HepG2 (cell line): ENCODE measurements at places on chromosomes 5 and 9. TPM values are rescaled to one million over a fixed set of nuclear protein-coding genes. Genes with fewer than 3 reads are reported as not detected.

DNA sequence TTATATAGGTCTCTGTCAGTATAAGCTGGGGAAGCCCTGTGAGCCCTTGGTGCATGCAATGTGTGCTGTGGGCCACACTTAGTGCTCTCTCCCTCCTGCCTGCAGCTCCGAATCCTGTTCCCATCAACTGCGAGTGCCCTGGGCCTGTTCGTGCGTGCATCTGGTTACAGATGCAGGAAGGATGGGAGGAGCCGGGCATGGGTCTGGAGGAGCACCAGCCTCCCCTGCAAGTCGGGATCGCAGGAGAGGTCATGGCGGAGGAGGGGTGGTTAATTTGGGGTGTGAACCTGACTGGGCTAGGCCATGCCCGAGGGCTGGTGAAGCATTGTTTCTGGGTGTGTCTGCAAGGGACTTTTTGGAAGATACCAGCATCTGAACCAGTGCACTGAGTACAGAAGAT, 274.6 kb upstream of the IRX4 start:
- no peak overlapping the region for H3K27ac ChIP-seq
- DNase-seq, result no peak
- no peaks in the 10 kb centered on the region for H3K4me1 ChIP-seq
- no peaks in the 10 kb centered on the region for H3K27me3 ChIP-seq
- H3K36me3 ChIP-seq, result no peaks in the 10 kb centered on the region

DNA sequence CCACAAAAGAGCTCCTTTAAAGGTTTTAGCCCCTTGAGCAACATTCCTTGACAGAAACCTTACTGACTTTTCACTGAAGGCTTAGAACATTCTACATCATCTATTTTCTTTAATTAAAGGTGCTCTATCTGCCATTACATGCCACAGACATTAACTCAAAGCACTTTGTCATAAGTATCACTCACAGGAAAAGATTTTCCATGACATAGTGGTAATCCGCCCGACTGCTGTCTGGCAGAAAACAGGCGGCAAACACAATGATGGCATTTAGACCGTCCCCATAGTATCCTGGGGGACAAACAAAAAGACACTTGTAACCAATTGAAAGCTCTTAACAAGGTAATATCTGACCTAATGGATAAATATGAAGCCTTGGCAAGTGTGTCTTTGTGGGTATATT, 126.2 kb upstream of the PCA3 start:
- no peaks in the 10 kb centered on the region for H3K36me3 ChIP-seq
- 0 out of 2 replicates have a peak, but pooled peaks cover 9% of the 10 kb centered on the region for H3K4me1 ChIP-seq
- no peak overlapping the region for H3K27ac ChIP-seq
- H3K27me3 ChIP-seq, result no peaks in the 10 kb centered on the region
- H3K4me3 ChIP-seq, result no peak overlapping the region

DNA sequence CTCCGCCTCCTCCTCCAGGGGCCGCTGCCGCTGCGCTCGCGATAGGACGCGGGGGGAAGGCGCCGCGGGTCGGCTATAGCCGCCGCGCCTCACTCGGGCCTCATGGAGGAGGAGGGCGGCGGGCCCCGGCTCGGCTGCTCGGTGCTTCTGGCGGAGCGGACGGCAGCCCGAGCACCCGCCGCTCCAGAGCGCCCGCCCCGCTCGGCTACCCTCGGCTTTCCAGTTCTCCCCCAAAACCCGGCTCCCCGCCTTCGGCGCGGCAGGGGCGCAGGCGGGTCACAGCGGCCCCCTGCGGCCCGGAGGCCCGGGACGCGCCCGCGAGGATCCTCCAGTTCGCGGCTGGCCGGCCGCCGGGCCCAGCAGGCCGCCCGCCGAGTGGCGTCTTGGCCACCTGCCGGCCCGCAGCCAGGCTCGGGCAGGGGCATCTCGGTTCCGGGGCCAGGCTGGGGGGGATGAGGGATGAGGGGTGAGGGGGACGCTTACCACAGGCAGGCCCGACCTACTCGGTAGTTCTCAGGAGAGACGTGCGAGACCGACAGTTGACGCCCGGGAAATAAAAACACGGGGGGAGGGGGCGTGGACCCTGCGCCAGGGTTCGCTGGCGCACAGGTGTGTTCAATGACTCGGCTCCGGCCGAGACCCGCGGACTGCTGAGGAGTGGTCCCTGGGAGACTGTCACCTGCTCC, at the start of gene PAIP1:
Gene PAIP1, minus strand, starts transcription at position 221 of the 686 bp plus-strand sequence. CDS start 231 bp downstream, outside the sequence.
- H3K36me3 ChIP-seq, result peaks cover 6% of the 10 kb centered on the region; the same call in 1 of the 2 replicates

- H3K4me1 ChIP-seq, result no peaks in the 10 kb centered on the region
- no peaks in the 10 kb centered on the region for H3K27me3 ChIP-seq
- no peaks in the 10 kb centered on the region for H3K36me3 ChIP-seq
- H3K4me3 ChIP-seq, result no peak overlapping the region
- DNase-seq, result no peak
Measured at GRCh38 chr5:45680950-45681349, 15.2 kb downstream of the HCN1 start.

DNA sequence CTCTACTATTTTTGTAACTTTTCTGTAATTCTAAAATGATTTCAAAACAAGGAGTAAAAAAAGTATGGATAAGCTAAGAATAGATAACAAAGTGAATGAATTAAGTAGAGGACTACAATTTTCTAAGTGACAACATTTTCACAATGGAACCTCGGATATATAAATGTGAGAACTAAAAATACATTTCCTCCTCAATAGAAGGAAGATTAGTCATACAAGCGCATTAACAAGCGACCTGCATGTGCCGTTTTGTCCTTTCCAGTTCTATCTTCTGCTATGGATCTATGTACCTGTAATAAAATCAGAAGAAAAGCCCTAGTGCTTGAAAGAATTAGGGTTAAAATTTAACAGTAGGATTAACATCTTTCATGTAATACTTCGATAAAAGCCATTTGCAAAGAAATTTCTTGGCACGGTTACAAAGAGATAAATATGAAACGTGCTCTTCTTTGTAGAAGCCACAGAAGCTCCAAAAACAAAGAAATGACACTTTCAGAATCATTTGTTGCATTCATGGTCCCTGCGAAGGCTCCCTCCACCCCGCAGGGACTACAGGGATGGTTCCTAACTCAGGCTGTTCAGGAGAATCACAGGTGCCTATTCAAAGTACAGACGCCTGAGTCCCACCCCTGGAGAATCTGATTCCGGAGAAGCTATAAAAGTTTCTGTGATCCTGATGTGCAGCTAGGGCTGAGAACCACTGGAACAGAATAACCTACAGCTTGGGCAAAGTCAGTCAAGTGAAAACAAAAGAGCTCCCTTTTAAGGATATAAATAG, 216.6 kb upstream of the EFNA5 start:
- H3K27ac ChIP-seq, result no peak overlapping the region
- H3K4me1 ChIP-seq, result no peaks in the 10 kb centered on the region
- no peaks in the 10 kb centered on the region for H3K36me3 ChIP-seq
- H3K27me3 ChIP-seq, result no peaks in the 10 kb centered on the region

GRCh38 chr9:90858457-90858901, 56.9 kb downstream of the SYK start:
- H3K4me3 ChIP-seq, result no peak overlapping the region
- H3K27me3 ChIP-seq, result peaks cover 3% of the 10 kb centered on the region
- no peak overlapping the region for H3K27ac ChIP-seq
- DNase-seq, result no peak
- no peaks in the 10 kb centered on the region for H3K4me1 ChIP-seq

DNA sequence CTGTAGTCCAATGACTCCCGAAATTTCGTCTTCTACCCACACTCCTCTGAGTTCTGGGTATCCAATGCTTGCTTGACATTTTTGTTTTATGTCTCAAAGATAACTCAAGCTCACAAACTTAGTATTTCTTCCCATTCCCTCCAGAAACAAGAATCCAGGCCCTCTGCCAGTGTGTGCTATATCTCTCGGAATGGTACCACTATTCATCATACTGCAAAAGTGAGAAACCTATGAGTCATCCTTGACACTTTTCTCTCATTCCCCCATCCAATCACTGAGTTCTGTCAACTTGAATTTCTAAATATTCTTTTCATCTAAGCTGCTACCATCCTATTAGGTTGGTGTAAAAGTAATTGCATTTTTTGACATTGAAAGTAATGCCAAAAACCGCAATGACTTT, 9.8 kb downstream of the SLC12A2 start:
- H3K27ac ChIP-seq, result no peak overlapping the region
- H3K27me3 ChIP-seq, result no peaks in the 10 kb centered on the region
- no peak overlapping the region for H3K4me3 ChIP-seq
- DNase-seq, result no peak
- no peaks in the 10 kb centered on the region for H3K4me1 ChIP-seq

DNA sequence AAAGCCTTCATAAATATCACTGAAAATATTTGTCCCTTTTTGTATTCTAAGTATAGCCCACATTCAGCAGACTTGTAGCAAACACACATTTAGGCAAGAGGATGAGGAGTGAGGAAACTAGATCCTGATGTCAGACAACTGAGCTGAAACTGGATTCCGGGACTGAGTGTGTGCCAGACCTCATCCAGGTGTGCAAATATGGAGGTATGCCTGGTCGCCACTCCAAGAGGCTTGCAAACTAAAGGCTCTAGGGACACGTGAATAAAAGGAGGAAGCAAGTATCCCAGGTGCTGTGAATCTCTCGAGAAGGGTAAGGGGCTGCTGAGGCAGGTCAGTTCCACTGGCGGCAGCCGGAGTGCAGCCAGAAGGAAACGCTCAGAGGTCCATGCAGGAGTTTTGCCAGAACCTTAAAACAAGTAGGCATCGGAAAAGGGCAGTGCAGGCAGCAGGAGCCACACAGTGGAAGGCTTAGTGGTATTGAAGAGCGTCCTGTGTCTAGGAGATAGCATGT, 77.4 kb upstream of the ALDH1B1 start:
- no peak overlapping the region for H3K27ac ChIP-seq
- DNase-seq, result no peak
- peaks cover 23% of the 10 kb centered on the region for H3K4me1 ChIP-seq
- H3K4me3 ChIP-seq, result no peak overlapping the region
- H3K36me3 ChIP-seq, result no peaks in the 10 kb centered on the region
- peaks cover 29% of the 10 kb centered on the region; the same call in 2 of the 3 replicates for H3K27me3 ChIP-seq

DNA sequence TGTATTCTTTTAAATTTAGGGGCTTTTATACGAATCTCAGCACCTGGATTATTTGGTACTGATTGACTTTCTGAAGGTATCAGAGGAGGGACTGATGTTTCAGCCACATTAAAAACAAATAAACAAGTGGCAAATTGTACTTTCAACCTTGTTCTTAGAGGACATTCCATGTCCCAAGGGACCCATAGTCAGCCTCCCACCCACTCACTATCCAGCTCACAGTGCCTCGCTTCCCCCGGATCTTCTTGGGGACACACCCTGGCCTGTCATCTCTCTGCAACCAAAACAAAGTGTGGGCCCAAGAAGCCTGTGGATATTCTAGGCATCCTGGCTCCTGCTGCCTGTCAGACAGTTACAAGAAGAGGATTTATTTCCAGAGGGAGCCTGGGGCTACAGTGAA, 8.8 kb upstream of the BOD1 start:
- H3K4me1 ChIP-seq, result peaks cover 87% of the 10 kb centered on the region
- no peak for DNase-seq
- no peak overlapping the region for H3K27ac ChIP-seq
- no peak overlapping the region for H3K4me3 ChIP-seq
- H3K36me3 ChIP-seq, result no peaks in the 10 kb centered on the region
- peaks cover 1% of the 10 kb centered on the region; the same call in 1 of the 2 replicates for H3K27me3 ChIP-seq

DNA sequence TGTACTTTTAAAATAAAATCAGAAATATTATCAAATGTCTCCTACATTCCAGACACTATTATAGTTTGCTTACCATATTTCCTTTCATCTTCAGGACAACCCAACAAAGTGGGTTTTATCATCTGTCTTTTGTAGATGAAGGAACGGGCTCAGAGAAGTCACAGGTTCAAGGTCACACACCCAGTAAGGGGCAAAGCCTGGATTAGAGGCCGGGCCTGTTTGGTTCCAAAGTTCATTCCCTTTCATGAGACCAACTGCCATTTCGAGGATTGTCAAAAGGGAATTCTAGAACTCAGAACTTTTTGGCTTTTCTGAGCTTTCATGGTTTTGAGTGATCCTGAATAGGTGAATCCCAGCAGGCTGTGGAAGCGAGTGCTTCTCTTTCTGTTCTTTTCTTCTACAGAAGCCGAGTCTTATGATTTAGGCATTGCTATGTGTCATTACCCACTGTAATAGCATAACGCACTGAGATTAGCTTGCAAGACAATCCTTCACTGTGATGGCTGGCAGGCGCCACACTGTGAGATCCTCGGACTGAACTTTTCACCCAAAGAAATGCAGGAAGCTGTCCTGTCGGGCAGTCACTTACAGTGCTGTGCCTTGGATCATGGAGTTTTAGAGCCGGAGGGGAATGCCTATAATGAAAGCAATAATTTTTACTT, 43.8 kb upstream of the ANKH start:
- no peaks in the 10 kb centered on the region for H3K36me3 ChIP-seq
- peaks cover 28% of the 10 kb centered on the region for H3K4me1 ChIP-seq
- H3K27ac ChIP-seq, result peak overlapping the region; percentile 60
- H3K4me3 ChIP-seq, result no peak overlapping the region
- H3K27me3 ChIP-seq, result peaks cover 1% of the 10 kb centered on the region; the same call in 1 of the 2 replicates
- peak; percentile 76 for DNase-seq

GRCh38 chr5:160363211-160363610, 7.2 kb downstream of the C1QTNF2 start:
- DNase-seq, result no peak
- peaks cover 6% of the 10 kb centered on the region; the same call in 1 of the 3 replicates for H3K27me3 ChIP-seq

GRCh38 chr9:80094176-80094771, 522.5 kb downstream of the TLE4 start:
- no peaks in the 10 kb centered on the region for H3K4me1 ChIP-seq
- H3K4me3 ChIP-seq, result no peak overlapping the region
- DNase-seq, result no peak
- no peaks in the 10 kb centered on the region for H3K27me3 ChIP-seq
- H3K27ac ChIP-seq, result no peak overlapping the region

GRCh38 chr9:2109069-2109650, 94.0 kb downstream of the SMARCA2 start:
- H3K4me1 ChIP-seq, result no peaks in the 10 kb centered on the region
- no peak for DNase-seq
- no peaks in the 10 kb centered on the region for H3K27me3 ChIP-seq
- no peak overlapping the region for H3K4me3 ChIP-seq
- H3K27ac ChIP-seq, result no peak overlapping the region

DNA sequence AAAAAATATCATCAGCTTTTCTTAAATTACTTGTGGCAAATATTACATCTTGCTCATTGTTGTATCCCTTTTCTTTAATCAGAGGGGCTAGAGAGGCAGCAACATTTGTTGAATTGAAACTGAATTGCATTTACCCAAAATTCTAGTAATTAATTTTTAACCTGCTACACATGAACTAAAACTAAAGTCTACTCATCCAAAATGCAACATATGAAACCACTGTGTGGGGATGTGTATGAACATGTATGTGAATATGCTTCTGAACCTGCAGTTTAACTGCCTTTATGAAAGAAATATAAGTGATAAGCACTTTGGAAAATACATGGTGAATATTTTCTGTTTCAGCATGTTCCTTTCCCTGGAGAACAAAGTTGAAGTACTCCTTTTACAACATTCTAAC, 158.5 kb downstream of the KIAA0825 start:
- H3K27ac ChIP-seq, result no peak overlapping the region
- H3K4me1 ChIP-seq, result no peaks in the 10 kb centered on the region
- no peaks in the 10 kb centered on the region for H3K27me3 ChIP-seq
- no peak for DNase-seq

MYMK gene
- not detected in 2 replicates for total RNA-seq

TXNDC8 gene
- total RNA-seq, result not detected in 2 replicates

CATSPER3 gene
- total RNA-seq, result 0.14 and 0.33 TPM in 2 replicates

AQP3 gene
- 0.87 and 1.4 TPM in 2 replicates for total RNA-seq

BSPRY gene
- total RNA-seq, result 0.09 and 0.13 TPM in 2 replicates

SVEP1 gene
- total RNA-seq, result not detected in 2 replicates

DBH gene
- total RNA-seq, result not detected in 2 replicates

F12 gene
- 1.3 and 3.0 TPM in 2 replicates for total RNA-seq

EGR1 gene
- 4.5 and 5.6 TPM in 2 replicates for total RNA-seq
